ENCODE measurements at places on chromosomes 12 and 14.

DNA sequence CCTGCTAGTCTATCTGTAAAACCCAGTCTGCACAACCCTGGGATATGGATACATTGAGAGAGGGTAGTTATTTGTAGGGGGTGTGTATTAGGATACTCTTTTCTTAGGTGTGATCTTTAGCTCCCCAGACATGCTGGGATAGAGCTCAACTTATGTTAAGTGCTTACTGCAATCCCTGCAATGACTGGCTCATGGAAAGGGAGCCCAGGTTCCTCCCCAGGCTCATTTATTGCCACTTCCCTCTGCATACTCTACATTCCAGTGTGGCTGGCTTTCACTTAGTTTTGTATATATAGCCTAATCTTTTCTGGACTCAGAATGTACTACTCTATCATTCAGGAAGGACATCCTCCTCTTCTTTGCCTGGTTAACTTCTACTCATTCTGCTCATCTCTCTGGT lies 172.0 kb downstream of the SYT10 start:
- no peak for DNase-seq

GRCh38 chr12:123906711-123907420 lies 65.8 kb downstream of the CCDC92 start:
- DNase-seq = no peak

DNA sequence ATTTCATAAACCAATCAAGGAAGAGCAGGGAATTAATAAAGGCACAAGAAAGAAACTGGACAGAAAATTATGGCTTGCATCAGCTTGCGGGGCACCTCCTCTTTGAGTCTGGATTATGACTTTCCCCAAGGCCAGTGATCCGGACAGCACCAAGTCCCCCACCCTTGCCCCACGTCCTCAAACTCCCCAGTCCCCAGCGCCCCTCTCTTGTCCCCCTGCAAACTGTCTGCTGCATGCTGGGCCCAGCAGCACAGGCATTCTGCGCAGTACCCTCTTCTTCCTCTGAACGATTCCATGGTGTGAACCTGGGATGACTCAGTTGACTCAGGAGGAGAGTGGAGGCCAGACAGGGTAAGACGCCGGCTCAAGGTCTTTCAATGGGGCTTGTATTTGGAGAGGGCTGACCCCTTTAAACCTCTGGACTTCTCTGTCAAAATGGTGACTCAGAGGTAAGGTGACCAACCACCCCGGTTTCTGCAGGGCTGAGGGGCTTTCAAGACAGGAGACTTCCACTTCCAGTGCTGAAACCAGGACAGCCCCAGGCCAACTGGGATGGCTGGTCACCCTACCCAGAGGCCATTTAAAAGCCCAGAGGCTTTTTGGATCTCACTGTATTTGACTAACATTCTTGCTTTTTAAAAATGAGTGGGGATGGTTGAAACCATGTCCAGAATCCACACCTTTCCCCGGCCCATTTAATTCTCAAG lies 13.5 kb downstream of the C14orf132 start:
- DNase-seq = no peak

- DNase-seq = no peak
Measured at GRCh38 chr12:64991121-64991611, 129.9 kb downstream of the WIF1 start.

DNA sequence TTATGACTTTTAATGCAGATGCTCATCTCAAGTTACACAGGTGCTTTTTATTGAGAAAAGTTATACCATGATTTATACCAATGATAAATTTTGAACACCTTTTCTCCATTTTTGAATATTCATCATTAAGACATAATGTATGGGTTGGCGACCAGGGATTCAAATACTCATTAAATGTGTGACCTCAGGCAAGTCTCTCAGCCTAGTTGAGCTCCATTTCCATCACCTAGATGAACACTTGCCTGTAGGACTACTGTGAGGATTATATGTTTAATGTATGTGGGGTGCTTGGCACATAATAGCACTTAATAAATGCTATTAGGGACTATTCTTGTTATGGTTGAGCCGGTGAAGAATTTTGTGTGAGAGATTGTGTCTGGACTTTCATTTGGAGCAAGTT lies 228.6 kb downstream of the CHST11 start:
- no peak for DNase-seq

- DNase-seq = no peak
Measured at GRCh38 chr12:32089156-32089555, 17.5 kb upstream of the BICD1 start.

DNA sequence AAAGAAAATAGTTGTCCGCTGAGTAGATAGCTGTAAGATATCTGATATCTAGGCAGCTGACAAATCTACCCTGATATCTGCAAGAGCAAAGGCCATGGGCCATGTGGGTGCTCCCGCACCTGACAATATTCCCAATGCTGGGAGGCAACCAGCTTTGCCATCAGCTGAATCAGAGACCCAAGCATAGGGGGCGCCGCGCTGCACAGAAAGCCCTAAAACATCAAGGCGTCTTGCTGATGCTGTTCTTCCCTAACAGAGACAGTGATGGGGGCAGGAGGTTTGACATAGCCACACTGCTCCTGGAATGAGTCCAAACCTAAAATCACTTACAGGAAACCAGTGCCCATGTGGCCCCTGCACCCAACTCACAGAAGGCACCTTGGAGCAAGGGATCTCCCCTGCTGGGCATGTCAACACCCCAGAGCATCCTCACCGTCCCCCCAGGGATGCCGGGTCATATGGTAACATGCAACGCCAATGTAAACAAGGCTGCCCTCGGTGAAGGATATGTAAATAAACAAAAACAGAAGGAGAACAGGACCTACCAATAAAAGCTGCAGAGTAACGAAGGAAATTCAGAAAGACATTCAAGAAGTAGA lies 199.5 kb downstream of the TMEM132D start:
- DNase-seq = no peak

DNA sequence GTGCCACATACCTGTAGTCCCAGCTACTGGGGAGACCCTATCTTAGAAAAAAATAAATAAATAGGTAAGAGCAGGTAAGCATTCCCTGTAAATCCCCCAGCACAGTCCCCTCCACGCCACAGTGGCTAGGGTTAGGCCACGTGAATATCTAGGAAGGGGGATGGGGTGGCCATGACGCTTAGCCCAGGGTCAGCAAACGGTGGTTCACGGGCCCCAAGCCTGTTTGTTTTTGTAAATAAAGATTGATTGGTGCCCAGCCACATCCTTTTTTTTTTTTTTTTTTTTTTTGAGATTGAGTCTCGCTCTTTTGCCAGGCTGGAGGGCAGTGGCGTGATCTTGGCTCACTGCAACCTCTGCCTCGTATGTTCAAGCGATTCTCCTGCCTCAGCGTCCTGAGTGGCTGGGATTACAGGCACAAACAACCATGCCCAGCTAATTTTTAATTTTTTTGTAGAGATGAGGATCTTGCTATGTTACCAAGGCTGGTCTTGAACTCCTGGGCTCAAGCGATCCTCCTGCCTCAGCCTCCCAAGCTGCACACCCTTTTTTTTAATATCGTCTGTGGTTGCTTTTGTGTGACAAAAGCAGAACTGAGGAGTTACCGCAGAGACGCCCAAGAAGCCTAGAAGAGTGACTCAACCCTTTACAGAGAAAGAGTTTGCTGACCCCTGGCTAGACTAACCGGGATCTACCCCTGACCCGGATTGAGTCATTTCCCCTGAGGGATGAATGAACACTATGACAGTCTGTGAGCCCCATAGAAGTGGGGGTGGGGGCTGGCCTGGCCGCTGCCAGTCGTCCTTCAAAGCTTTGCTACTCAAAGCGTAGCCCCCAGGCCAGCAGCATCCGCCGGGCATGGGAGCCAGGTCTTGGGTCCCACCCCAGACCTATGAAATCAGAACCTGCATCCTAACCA lies 113.7 kb upstream of the NCOR2 start:
- DNase-seq = no peak

DNA sequence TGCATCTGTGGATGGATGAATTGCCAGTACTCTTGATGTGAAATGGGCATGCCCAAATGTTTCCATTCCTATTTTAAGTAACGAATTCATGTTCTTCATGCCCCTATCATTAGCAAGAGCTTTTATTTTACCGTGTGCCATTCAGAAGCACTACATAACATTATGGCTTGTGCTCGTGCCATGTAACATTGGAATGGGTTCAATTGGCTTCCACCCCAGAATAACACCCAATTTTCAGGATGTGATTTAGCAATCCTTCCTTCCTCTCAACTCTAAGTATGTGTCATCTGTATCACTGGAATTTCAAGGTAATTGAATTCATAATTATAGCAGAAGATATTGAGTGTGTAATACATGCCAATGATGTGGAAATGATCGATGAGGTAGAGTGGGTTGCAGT lies 145.8 kb upstream of the TMPO start:
- DNase-seq = no peak

GRCh38 chr14:96204151-96205058 lies at the start of gene BDKRB2:
Gene BDKRB2, plus strand, starts transcription at chr14:96204839. Its CDS starts 32,269 bp downstream, at chr14:96237108.
- no peak for DNase-seq

DNA sequence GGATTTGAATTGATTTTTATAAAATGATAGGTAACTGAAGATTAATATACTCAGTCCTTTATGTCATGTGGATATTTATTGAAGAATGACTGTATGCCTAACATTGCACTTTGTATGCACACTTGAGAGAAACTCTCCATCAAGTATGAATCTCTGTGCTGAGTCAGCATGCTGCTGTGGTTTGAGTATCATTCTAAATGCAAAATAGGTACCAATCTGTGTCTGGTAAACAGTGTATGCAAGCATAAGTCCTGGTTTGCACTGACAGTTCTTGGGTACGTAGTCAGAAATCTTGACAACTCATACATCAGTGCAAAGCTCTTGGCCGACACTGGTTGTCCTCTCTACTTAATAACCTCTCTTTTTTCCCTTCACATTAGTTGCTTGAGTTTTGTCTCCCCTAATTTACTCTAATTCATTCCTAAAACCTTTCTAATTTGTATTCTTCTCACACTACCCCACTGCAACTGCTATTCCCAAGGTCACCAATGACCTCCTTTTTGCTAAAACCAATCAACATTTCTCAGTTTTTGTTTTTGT lies 21.8 kb downstream of the MGAT4C start:
- DNase-seq = no peak

- DNase-seq = no peak
Measured at GRCh38 chr12:45575823-45576475, 153.6 kb upstream of the ARID2 start.

- no peak for DNase-seq
Measured at GRCh38 chr12:17414596-17414995, 675.4 kb downstream of the RERGL start.

GRCh38 chr14:96215452-96216244 lies 11.0 kb downstream of the BDKRB2 start:
- no peak for DNase-seq

DNA sequence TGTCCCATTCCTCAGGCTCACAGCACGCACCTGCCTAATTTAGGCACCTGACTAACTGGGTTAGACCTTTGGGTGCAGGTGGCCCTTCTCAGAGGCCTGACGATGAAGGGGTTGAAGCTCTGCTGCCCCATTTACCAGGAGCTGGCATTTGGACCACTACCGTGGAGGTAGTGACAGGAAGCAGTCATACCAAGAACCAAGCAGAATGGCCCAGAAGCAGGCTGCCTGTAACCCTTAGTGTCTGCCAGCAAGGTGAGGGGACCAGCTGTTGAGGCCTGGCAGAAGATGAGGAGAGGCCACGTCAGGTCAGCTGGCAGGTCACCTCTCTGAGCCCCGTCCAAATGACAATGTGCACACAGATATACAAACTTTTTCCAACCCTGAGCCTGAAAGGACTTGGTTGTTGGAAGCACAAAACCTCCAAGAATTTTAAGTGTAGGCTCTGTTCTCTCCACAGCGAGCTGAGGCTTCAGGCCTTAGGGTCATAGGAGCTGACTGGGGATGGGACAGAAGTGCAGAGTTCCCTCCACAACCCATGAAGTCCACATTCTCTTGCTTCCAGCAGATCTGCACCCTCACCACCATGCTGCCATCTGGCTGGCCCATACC lies 23.1 kb downstream of the VASH1 start:
- DNase-seq = no peak

DNA sequence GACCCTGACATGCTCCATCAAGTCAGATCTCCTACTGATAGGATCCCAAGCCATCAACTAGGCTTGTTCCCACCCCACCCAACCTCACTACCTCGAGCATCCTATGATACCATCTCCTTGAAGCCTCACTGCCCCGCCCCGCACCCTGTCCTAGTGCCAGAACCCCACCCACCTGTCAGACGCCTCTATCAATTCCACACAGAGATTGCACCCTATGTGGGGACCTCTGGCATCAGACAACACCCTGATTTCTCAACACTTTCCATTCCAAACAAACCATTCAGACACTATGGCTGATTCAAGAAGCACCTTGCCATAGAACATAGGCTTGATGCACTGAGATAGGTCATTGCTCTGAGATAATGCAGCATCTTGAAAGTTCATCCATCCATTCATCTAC lies 3.1 kb upstream of the GLTP start:
- DNase-seq = no peak

DNA sequence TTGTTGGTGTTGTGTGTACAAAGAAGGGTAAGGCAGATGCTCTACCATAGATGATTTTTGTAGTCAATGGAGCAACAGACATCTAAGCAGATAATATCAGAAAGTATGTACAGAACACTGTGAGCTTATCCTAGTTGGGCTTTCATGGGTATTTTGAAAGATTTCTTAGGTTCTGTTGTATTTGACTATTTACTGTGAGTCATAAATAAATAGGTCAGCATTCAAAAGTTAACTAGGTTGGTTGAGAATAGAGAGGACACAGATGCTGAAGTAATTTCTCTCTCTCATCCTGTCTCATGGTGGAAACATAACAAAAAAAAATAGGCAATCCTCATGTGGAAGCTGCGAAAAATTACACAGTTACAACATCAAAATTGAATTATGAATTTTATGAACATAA lies 413.5 kb downstream of the CCDC91 start:
- DNase-seq = no peak

DNA sequence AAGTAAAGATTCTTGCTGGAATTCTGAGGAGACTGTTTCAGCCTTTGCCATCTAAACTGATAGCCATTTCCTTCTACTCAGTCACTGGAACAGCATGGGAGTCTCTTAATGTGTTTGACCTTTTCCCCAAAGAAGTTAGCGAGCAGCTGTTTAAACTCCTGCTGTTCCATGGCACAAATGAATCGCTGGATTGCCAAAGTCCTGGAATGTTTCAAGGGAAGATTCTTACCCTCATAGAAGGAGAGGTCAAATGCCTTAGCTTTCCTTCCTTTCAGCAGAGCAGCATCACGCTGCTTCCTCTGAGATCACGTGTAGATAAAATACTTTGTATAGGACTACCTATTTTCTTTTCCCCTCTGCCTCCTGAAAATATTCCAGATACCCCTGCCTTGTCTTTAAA lies 10.5 kb upstream of the NR2C1 start:
- no peak for DNase-seq

Measured in activated CD8-positive, alpha-beta memory T cell treated with anti-CD3 and anti-CD28 coated beads for 48 hours (primary cell).